ENCODE measurements at places on chromosomes 16 and 17.

GRCh38 chr16:11240636-11241473, 15.1 kb downstream of the SOCS1 start:
- no peak for DNase-seq

- DNase-seq, result no peak
Measured at GRCh38 chr17:67500261-67500660, 123.2 kb downstream of the PITPNC1 start.

DNA sequence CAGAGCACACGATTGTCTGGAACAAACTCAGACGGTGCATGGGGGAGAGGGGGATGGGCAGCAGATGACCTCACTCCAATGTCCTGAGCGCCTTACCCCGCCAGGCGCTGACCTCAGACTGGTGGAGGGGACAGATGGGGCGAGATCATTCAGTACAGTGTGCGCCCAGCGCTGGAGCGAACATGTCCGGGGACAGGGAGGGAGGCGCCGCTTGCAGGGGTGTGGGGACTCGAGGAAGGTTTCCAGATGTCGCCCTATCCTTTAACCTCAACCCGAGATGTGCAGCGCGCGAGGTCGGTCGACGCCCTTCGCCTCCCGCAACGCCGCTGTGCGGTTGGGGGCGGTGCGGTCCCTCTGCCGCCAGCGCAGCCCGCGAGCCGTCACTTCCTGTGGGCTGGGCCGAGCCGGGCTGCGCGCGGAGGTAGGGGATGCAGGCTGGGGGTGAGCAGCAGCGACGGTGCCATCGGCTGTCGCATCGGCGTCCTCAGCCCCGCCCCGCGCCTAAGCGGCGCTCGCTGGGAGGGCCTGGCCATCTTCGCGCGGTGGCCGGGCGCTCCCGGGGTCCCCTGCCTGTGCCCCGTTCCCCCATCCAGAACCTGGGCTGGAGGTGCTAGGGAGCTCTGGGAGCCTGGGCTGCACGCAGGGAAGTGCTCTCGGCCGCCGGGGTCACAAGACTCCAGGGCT, 5.3 kb upstream of the CDR2L start:
- DNase-seq, result no peak

DNA sequence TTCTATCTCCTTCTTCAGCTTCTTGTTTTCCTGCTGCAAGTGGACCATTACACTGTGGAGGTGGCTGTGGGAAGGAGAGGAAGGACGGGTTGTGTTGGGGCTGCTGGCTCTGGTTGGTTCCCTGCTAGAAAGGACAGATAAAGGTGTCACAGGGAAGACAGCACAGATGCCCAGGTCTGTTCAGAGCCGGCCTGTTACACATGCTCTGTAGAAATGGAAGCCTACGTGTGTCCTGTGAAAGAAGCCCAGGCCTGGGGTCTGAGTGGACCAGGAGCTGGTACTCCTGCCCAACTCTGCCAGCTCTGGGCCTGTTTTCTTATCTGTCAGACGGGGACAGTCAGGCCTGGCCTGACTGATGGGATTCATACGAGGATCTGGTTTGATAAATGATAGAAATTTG, 26.4 kb downstream of the DHX38 start:
- no peak for DNase-seq

DNA sequence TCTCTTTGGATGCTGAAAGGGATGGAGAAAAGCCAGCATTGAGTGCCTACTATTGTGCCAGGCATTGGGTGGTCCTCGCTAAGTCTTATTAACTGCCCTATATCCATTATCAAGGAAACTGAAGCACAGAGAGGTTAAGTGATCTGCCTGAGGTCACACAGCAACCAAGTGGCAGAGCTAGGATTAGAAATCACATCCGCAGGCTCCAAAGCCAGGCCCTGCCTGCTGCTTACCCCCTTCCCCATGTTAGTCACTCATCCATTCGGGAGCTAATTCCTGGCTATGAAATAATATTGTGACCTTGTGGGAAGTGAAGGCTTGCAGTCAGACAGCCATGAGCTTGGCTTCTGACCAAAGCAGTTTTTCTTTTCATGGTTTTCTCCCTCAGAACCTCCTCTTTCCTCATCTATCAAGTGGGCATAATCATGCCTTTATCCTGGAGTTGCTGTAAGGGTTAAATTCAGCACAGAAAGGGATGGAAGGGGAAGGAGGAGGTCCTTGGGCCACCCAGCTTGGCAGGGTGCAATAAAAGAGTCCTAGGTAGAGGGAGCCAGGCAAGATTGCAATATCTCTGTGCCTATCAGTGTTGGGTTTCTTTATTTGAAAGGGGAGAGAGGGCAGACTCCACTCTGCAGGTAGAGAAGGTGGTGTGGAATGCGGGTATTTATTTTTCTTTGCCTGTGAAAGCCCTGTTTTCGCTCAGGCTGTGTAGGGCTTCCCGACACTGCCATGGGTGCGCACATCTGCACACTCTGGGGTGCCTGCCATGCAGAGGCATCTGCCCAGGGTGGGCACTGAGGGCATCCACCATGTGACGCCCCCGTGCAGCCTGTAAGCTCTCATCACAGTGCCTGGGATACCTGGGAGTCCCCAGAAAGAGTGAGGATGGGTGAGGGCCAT, 11.3 kb downstream of the RAI1 start:
- DNase-seq, result no peak

GRCh38 chr17:51819341-51820219, 338.9 kb downstream of the CA10 start:
- no peak for DNase-seq

DNA sequence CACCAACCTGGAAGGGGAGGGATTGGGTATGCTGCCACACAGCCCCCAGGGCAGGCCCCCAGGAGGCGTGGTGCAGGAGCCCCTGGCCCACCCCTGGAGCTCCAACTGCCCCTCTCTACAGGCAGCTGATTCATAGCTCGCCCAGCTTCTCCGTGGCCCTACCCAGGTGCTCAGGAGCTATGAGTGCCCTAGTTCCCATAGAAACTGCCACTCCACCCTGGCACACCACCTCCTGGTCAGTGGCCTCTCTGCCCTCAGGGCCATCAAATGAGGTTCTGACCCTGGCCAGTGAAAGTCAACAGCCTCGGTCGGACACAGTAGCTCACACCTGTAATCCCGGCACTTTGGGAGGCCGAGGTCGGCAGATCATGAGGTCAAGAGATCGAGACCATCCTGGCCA, 18.0 kb downstream of the CNGB1 start:
- no peak for DNase-seq

GRCh38 chr17:8740486-8740885, 4.2 kb downstream of the CCDC42 start:
- no peak for DNase-seq

- DNase-seq, result no peak
Measured at GRCh38 chr16:19846436-19846835, 38.2 kb downstream of the GPRC5B start.

DNA sequence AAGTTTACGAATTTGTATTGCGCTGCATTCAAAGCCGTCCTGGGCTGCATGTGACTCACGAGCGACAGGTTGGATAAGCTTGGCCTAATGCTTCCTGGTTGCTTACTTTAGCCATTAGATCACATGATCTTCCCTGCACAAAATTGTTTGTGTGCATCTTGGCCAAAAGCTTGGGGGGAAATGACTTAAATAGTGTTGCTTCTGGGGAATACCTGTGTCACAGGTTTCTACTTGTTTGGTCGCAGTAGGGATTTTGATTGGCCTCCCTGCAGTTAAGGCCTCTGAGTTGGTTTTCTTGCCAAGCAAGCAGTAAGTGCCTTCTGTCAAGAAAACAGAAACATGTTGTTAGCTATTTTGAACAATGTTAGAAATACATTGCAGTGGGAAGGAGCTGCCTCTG, 39.6 kb upstream of the DUSP14 start:
- no peak for DNase-seq

DNA sequence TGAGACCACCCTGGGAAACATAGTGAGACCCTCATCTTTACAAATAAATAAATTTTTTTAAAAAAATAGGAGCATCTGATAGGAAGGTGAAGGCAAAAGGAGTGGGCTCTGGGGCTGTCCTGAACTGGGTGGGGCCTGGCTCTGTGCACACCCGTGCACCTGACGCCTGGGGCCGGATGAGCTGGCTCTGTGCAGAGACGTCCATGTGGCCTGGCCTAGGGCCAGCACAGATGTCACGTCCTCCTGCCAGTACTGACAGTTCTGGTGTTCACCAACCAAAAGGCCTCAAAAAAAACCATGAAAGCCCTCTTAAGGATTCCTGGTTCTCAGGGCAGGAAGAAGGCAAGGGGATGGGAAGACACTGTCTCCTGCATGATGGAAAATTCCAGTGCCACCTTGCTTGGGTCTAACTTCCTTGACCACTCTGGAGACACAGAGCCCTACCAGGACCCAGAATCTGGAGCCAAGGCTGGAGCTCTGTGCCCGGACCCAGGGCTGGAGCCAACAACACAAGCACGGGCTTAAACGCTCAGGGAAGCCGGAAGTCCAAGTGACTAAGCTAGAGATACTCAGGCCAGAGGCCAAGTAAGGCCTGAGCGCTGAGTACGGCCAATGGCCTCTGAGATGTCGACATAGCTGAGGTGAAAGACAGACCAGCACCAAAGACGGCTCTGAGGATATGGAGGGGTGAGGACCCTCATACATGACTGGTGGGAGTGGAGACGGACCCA, 32.9 kb downstream of the COPRS start:
- no peak for DNase-seq

DNA sequence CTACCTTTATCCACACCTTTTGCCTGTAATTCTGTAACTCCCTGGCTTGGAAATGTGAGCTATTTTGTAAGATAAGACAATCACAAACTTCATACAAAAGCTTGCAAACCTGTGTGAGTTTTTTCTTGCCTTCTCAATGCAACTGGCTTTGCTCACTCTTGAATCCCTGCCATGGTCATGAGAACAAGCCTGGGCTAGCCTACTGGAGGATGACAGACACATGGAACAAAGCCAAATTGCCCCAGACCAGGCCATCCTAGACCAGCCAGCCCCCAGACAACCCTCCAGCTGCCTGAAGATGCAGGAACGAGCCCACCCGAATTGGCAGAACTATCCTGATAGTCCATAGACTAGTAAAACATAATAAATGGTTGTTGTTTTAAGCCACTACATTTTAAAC, 466.6 kb upstream of the ERCC4 start:
- no peak for DNase-seq

DNA sequence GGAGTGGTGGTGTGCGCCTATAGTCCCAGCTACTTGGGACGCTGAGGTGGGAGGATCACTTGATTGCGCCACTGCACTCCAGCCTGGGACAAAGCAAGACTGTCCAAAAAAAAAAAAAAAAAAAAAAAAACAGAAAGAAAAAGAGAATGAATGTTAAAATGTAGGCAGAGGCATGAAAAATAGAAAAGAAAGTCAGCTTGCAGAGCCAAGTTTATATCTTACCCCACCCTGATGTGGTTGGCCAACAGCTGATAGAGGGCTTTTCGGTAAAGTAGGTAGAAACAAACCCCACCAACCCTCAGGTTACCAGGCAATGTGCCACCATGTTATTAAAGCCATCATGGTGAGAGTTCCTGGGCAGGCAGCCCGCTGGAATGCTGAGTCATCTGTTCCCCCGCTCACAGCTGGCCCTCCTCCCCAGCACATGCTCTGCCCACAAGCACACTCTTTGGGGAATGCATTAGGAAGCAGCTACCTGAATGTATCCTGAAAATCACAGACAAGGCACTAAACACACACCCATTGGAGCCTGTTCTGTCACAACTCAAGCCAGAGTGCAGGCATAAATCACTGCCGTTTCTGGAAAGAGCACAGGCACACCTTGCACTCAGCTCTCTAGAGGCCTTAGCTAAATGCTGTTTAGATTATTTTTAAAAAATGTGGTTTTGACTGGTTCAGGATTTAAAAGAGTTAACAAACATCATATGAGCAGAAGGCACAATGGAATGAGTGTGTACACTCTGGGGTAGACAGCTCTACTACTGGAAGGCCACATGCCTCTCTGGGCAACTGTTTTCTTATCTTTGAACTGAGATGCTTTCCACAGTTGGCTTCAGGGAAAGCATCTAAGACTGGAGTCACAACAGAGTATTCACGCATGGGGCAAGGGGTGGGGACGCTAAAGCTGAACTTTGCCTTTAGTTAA, 128.5 kb downstream of the PARN start:
- peak; percentile 28 for DNase-seq

- DNase-seq, result no peak
Measured at GRCh38 chr17:61579961-61580360, 11.1 kb downstream of the NACA2 start.

GRCh38 chr16:55641430-55642056, 14.2 kb upstream of the SLC6A2 start:
- DNase-seq, result no peak

GRCh38 chr16:546909-547770, 13.1 kb upstream of the PRR35 start:
- DNase-seq, result peak; percentile 95

DNA sequence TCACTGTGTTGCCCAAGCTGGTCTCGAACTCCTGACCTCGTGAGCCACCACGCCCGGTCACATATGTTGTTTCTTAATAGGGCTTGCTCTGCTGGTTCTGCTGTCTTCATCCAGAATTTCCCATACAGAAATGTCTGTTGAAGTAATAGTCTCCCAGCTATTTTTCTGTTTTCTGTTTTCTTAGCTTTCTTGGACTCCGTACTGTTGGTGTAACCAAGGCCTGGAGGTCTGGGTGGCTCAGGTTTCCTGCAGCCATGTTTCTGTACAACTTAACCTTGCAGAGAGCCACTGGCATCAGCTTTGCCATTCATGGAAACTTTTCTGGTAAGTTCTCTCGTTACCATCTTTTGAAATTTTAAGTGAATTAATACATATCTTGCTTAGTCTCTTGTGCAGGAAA, 2.8 kb downstream of the SF3B3 start:
- no peak for DNase-seq

- no peak for DNase-seq
Measured at GRCh38 chr16:87263418-87264052, 53.7 kb downstream of the C16orf95 start.

DNA sequence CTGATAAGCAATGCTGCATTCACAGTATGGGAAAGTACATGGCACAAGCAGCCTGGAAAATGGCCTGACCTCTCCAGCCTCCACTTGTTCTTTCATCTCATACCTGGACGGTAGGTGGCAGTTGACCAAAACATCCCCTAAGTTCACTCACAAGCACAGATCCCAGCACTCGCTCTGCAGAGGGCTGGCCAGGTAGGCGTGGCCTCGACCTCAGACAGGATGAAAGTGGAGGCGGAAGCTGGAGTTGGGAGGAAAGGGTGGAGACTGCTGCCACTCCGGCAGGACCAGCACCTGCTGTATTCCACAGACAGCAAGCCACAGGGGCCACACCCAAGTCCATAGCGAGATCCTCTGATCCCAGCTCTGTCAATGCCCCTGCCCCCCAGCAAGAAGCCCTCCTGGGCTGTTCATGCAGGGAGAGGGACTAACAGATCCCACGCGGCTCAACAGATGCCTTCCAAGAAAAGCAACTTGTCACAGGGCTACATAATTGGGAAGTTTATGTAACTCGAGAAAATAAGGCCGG, 31.3 kb downstream of the ZCCHC14 start:
- DNase-seq, result no peak

- no peak for DNase-seq
Measured at GRCh38 chr17:62981933-62982332, 15.9 kb downstream of the TANC2 start.

GRCh38 chr17:40993839-40994238, at the start of gene KRTAP3-3:
Gene KRTAP3-3 (minus strand): TSS chr17:40994164. CDS start chr17:40994097, 67 bp downstream.
- no peak for DNase-seq

DNA sequence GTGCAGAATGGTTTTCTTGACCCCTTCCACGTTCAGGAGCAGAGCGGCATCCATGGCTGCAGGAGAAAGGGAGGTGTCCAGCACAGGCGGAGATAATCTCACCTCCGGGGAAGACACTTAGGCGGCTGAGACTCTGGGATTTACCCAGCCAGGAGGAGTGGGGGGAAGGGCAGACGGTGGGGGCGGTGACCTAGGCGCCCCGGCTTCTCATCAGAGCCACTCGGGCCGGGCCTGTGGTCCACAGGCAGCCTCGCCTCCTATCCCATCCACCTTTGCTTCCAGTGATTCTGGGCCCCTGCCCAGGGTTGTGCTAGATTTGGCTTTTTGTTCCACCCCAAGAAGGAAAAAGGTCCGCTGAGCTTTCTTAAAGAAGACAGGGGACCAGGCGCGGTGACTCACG, at the start of gene AIPL1:
Gene AIPL1 (minus strand): TSS at position 71 of the 400 bp plus-strand sequence. CDS start 17 bp downstream, at position 54.
- DNase-seq, result no peak

All from HL-60 (cell line).